ENCODE measurements at places on chromosomes 5 and 9. TPM values are rescaled to one million over a fixed set of nuclear protein-coding genes. Genes with fewer than 3 reads are reported as not detected.

DNA sequence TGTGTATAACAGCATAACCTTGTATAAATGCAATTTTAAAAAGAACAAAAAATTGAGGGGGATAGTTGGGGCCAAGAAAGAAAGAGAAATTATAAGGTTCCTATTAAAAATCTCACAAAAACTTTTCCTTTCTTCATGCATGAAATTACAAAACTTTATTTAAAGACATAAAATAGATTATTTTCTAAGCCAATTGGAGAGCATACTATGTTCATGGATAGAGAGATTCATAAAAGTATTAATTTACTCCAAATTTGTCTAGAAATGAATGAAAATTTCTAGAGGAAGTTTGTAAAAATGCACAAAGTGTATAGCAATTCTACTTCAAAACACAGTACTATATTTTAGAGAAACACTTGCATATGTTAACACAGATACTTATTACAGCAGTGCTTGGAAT lies 200.4 kb downstream of the PCSK1 start:
- H3K4me3 ChIP-seq = no peak overlapping the region
- H3K36me3 ChIP-seq = no peaks in the 10 kb centered on the region
- no peaks in the 10 kb centered on the region for H3K4me1 ChIP-seq
- no peak overlapping the region for H3K27ac ChIP-seq
- no peaks in the 10 kb centered on the region for H3K27me3 ChIP-seq

DNA sequence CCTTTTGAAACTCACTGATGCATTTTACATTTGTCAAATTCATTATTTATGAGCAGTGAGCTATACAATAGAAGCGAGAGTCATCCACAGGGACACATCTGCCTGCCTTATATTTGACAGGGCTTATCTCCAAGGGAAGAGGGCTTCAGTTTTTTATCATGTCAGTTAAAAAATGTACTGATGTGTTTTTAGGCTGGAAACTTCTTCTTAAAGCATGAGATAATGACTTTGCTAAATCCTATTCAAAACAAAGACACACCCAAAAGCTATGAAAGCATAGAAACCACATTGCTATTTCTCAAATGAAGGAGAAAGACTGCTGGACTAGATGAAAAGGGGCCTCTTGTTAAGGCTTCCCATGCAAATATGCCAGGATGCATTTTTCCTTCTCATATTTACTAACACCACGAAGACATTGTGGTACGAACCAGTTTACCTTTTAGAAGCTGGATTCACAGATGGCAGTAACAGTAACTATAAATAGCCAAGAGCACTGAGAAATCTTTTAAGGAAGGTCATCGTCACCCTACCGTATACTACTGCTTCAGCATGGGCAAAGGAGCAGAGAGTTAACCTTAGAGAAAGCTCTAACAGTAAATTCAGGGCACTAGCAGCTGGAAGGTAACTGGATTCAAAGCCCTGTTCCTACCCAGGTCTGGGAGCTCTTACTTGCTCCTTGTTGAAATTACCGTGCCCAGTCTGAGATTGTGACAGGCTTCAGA lies 86.3 kb upstream of the IFNK start:
- no peaks in the 10 kb centered on the region for H3K27me3 ChIP-seq
- no peaks in the 10 kb centered on the region for H3K36me3 ChIP-seq
- H3K27ac ChIP-seq = no peak overlapping the region
- no peak for DNase-seq
- H3K4me1 ChIP-seq = no peaks in the 10 kb centered on the region

MEGF9 gene
- 28.5 TPM for total RNA-seq

RIGI gene
- 7.3 TPM for total RNA-seq

DNA sequence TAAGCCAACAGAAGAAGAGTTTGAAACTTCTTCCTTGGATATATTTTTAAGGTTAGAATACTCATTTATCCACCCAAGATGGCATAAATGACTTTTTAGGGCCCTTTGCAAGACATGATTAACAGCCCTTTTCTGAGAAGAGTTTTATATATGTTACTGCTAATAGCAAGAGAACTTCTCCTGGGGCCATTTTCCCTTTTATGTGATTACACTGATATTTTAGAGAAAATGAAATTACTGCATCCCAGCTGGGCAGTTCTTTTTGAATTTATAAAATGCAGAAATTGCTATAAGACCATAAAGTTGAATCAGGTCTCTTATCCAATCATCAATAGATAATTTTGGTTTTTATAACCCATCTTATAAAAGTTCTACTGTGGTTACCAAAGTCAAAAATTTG lies 161.3 kb upstream of the RFX3 start:
- no peaks in the 10 kb centered on the region for H3K27me3 ChIP-seq
- no peak for DNase-seq
- H3K4me3 ChIP-seq = no peak overlapping the region
- H3K4me1 ChIP-seq = no peaks in the 10 kb centered on the region
- H3K27ac ChIP-seq = no peak overlapping the region

Data from adrenal gland (tissue), 19 donors.